Activated CD4-positive, alpha-beta T cell treated with anti-CD3 and anti-CD28 coated beads for 36 hours (primary cell): ENCODE measurements at places on chromosomes 6 and 20. TPM values are rescaled to one million over a fixed set of nuclear protein-coding genes. Genes with fewer than 3 reads are reported as not detected.

- H3K36me3 ChIP-seq: no peaks in the 10 kb centered on the region
- H3K4me1 ChIP-seq: peaks cover 6% of the 10 kb centered on the region
- H3K4me3 ChIP-seq: no peak overlapping the region
- DNase-seq: no peak
- H3K27me3 ChIP-seq: peaks cover 41% of the 10 kb centered on the region
Measured at GRCh38 chr20:608970-609369, 1.1 kb downstream of the TCF15 start.

DNA sequence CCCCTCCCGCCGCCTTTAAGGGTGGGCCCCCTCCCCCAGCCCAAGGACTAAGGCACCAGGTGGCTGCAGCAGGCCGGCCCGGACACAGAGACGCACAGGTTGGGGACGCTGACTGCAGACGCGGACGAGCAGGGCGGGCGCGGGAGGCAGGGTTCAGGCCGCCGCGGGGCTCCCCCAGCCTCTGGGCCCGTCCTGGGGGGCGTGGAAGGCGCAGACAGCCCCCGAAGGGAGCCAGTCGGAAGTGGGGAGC is 9.3 kb downstream of the DUSP15 start:
- no peak overlapping the region for H3K4me3 ChIP-seq
- no peak overlapping the region for H3K27ac ChIP-seq
- no peak for DNase-seq
- H3K4me1 ChIP-seq: peaks cover 8% of the 10 kb centered on the region
- H3K36me3 ChIP-seq: no peaks in the 10 kb centered on the region

- peaks cover 10% of the 10 kb centered on the region for H3K4me1 ChIP-seq
- DNase-seq: peak; percentile 30
- H3K36me3 ChIP-seq: no peaks in the 10 kb centered on the region
- no peak overlapping the region for H3K27ac ChIP-seq
Measured at GRCh38 chr6:133814797-133815196, 74.1 kb upstream of the TCF21 start.

DNA sequence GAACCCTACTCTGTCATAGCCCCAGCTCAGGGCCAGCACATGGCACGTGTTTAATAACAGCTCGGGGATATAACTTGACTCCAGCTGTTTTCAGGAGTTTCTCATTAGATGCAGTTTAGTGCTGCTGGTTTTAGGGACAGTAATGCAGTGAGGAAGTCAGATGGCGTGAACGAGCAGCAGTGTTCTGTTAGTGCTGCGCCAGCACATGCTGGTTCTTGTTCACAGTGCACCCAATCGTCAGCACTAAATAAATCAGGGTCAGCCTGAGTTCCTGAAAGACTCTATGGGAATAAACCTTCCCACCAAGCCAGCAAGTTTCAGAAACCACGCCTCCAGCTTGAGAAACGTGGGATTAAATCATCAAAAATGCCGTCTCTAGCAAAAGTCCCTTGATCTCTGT is 235.9 kb upstream of the SUPT3H start:
- H3K36me3 ChIP-seq: peaks cover 4% of the 10 kb centered on the region
- H3K27me3 ChIP-seq: no peaks in the 10 kb centered on the region
- H3K4me3 ChIP-seq: no peak overlapping the region
- H3K27ac ChIP-seq: no peak overlapping the region
- DNase-seq: no peak
- H3K4me1 ChIP-seq: peaks cover 30% of the 10 kb centered on the region

DNA sequence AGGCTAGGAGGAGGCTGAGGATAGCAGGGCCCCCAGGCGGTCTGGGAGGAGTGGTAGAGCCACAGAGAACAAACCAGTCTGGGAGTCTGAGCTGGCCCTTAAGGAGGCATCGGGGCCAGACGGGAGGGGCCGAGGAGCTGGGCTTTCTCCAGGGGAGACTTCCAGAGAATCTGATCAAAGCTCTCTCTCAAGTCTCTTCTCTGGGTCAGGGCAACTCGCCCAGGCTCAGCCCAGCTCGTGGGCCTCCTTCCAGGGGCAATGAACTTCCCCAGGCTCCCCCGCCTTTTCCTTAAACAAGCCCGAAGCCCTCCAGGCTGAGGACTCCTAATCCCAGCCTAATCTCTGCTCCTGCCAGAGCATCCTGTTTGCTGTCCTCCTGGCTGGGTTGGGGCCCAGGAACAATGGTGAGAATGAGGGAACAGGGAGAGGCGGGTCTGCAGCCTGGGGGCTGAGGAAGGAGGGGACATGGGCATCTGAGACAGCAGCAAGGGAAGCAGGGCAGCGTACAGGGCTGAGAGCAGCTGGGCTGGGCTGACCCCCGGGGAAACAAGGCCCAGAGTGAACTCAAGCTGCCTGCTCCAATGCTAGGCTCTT is 173.6 kb downstream of the ANKRD60 start:
- H3K4me3 ChIP-seq: no peak overlapping the region
- H3K4me1 ChIP-seq: no peaks in the 10 kb centered on the region
- no peaks in the 10 kb centered on the region for H3K36me3 ChIP-seq
- peaks cover 18% of the 10 kb centered on the region for H3K27me3 ChIP-seq

GRCh38 chr6:127115084-127115655 is 3.3 kb upstream of the RSPO3 start:
- H3K27ac ChIP-seq: no peak overlapping the region
- H3K27me3 ChIP-seq: peaks cover 40% of the 10 kb centered on the region
- no peak overlapping the region for H3K4me3 ChIP-seq
- H3K36me3 ChIP-seq: no peaks in the 10 kb centered on the region
- DNase-seq: no peak
- H3K4me1 ChIP-seq: peaks cover 12% of the 10 kb centered on the region

The MRAP2 gene
- not detected for total RNA-seq
